ENCODE measurements at places on chromosomes 5 and 9. TPM values are rescaled to one million over a fixed set of nuclear protein-coding genes. Genes with fewer than 3 reads are reported as not detected.

- DNase-seq = no peak
These were observed 150.0 kb upstream of the CD180 start for GRCh38 chr5:67346611-67347010.

Gene MCTP1
- 16.7 TPM for total RNA-seq

Gene CARD19
- total RNA-seq = 221 TPM

Gene CBY3
- total RNA-seq = 1.3 TPM

Gene ADRB2
- total RNA-seq = 3.0 TPM

DNA sequence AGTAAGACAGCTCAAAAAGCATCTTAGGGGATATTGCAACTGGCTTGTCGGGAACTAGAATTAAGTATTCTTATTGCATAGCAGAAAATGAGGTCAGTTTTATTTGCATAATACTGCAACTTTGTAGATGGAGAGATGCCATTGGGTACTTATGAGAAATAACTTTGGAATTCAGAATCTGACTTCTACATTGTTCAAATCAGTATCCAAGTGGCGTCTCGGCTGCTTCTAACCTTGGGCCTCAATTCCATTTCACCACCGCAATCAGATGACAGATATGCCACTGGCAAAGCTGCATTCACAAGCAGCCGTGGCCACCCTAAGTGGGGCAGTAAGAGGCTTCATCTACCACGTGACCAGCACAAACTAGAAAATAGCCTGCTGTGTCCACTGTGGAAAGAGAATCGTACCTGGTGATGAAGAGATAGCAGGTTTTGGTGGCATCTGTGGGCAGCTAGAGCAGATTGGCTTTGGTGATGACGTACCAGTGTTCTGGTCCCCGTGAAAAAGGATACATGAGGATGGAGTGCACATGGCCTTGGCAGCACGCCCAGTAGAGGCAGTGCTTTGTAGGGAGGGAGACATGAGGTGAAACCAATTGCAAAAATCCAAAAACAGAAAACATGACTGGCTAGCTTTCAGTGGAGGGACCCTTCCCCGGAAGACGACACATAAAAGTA is 116.6 kb downstream of the KLHL3 start:
- no peak for DNase-seq

GRCh38 chr5:178450121-178451028 is 139.8 kb downstream of the COL23A1 start:
- no peak for DNase-seq

DNA sequence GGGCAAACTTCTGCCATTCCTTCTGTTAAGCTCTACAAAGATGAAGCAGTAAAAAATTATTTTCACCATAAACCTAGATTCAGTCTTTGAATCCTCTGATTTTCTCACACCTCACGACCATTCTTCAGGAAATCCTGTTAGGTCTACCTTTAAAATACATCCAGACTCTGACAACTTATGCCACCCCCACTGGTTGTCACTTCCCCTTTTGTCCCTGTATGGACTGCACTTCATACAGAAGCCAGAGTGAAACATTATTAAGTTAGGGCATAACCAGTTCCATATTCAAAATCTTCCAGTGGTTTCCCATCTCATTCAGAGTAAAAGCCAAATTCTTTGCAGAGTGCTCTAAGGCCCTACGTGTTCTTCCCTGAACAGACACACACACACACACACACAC is 499.8 kb downstream of the RASEF start:
- DNase-seq = peak; percentile 5

DNA sequence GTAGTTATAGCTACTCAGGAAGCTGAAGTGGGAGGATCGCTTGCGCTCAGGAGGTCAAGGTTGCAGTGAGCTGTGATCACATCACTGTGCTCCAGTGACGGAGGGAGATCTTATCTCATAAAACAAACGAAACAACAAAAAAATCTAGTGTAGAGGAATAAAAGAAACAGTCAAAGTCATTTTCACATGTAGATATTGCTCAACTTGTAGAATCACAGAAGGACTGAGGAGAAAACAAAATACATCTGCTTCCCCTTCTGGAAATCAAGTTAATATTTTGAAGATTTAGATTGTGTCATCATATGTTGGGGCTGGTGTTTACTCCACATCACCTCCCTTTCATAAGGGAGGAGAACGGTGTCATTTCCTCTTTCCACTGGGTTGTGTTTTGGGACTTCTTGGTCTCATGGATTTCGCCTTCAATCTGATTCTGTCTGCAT is 8.2 kb upstream of the SLC46A2 start:
- DNase-seq = no peak

DNA sequence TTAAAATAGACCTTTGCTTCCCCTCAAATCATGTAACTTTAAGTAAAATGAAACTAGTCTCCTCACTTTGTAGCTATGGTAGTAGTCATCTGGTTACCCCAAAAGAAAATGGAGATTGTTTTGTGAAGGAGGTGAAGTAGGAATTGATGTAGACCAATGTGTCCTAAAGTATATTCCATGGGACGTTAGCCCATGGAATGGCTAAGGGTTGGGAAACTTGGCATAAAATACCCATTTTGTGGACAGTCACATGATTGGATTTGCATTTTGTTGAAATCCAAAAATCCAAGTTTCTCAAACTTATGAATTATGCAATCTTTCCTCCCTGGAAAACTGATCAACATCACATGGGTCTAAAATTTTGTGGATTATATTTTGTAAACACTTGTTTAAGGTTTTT is 290.6 kb downstream of the OSTF1 start:
- DNase-seq = no peak

- DNase-seq = no peak
These were observed 411.0 kb downstream of the MED10 start for GRCh38 chr5:5967373-5967772.

Gene ITK
- total RNA-seq = 0.27 TPM

DNA sequence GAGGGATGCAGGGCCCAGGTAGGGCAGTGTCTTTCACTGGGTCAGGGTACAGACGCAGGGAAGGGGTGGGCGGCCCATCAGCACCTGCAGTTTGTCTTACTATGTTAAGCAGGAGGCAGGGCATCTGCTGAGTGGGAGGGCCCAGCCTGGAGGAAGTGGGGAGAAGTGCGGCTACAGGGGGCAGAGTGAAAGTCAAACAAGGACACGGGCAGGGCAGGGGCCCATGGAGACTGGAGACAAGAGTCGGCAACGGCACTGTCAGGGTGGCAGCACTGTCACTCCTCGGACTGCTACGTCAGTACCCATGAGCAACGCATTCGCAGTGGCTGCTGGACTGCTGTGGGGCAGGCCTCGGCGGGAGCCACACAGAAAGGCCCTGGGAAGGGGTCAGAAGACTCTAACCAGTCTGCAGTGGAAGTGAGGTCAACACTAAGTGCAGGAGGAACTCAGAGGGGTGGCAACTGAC is 19.7 kb downstream of the CAMSAP1 start:
- peak; percentile 78 for DNase-seq

Gene LECT2
- total RNA-seq = not detected

DNA sequence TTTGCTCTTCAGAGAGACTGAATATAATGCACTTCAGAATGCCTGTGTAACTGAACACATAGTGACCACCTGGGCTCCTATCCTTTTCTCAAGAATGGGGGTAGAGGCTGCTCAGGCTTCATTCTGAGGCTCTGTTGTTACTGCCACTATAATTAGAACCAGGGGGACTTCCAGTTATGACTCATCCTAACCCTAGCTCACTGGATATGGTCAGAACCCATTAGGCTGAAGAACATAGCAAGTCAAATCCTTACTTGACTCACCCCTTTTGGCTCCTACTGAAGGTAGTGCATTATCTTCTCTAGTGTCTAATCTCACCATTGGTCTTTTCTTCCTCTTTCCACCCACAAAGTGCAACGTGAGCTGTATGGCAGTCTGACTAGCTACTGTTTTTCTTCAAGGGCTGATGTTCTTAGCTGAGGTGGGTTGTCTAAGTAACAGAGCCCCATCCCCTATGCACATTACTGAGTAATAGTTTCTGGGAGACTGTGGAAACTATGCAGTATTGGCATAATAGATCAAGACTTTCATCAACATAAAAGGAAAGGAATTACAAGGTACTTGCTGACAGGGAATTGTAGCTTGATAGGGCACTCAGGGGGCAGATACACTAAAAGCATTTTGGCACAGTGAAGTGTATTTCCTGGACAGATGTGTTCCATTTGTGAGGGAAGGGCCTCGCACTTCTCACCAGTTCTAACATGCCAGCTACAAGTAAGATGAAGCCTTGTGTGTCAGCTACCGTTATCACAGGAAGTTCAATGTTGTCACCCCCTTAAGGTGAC is 431.0 kb upstream of the MEF2C start:
- DNase-seq = peak; percentile 47

- peak; percentile 35 for DNase-seq
These were observed 1.2 kb downstream of the CDC14B start for GRCh38 chr9:96618209-96619123.

DNA sequence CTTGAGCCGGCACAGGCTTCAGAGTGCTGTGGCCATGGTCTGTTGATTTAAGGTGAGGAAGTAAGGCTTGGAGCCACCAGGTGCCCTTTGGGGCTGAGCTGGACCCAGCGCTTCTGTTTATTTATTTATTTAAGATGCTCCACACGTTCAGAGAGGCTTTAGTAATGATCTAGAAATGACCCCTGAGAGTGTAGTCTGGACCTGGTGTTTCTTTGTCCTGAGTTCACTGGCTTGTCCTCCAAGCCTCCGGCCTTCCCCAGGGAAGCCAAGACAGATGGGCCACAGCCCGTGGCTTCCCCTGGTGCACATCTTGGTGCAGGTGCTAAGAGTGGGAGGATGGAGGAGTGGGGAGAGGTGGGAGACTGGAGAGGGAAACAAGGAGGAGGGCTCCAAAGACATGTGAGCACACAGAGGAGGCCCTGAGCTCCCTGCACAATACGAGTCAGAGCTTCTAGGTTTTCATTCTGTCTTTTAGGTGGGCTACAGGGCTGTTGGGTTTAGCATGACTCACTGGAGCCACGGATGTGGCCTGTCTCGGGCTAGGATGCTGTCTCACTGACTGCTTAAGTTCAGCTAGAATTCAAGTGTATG is 56.9 kb downstream of the AHRR start:
- DNase-seq = no peak

GRCh38 chr9:133235549-133236222 is 26.6 kb upstream of the OBP2B start:
- no peak for DNase-seq

DNA sequence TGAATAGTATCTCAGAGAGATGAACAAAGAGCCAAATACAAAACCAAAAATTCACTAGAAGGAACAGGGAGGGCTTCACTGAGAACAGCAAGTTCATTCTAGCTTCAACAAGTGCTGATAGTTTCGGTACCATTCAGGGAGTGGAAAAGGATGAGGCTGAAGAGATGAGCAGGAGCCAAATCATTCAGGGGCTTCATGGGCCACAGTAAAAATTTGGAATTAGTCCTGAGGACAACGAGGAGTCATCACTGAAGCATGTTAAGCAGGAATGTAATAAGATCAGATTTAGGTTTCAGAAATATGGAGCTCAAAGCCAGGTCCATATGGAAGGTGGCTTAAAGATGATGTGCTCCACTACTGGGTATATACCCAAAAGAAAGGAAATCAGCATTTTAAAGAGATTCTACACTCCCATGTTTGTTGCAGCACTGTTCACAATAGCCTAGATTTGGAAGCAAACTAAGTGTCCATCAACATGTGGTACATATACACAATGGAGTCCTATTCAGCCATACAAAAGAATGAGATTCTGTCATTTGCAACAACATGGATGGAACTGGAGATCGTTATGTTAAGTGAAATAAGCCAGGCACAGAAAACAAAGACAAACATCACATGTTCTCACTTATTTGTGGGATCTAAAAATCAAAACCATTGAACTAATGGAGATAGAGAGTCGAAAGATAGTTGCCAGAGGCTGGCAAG is 36.2 kb downstream of the SPOCK1 start:
- no peak for DNase-seq

DNA sequence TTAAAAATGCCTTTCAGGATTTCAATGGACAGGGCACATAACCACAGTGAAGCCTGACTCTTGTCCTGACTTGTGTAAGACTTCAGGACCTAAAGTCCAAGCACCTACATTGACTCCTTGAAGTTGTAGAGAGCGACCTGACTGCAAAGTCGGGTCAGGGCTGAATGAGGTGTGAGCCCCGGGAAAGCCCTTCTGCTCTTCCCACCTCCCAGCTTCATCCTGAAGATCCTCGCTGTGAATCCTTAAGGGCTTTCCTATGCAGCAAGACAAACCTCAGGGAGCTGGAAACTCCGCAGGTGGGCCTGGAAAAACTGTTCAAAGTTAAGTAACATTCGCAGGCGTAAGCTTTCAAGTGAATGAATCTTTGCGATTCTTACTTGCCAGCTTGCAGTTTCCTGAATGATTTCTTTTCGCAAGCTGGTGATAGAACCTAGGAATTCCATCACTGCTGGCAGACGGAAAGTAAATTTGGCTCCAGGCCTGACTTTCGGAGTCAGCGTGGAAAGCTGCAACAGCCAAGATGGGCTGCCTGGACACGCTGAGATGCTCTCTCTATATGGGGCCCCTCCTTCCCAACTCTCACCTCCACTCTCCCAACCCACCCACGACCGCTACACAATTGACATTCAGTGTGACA is 10.9 kb downstream of the SEMA5A start:
- DNase-seq = no peak

Gene ENTPD2
- not detected for total RNA-seq

DNA sequence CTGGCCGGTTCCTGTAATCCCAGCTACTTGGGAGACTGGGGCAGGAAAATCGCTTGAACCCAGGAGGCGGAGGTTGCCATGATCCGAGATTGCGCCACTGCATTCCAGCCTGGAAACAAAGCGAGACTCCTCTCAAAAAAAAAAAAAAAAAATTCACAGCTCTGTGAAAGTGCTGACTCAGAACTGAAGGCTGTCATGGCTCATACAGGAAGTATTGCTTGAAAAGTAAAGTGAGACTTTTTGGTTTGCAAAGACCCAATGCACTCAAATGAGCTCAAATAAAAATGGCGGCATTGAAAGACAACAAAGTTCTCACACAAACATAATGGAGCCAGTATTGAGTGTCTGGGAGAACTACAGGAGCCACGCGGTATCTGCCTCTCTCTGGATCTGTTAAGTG is 202.1 kb downstream of the FBXL7 start:
- no peak for DNase-seq

Gene STXBP1
- 5.7 TPM for total RNA-seq

Gene PNPLA7
- 11.6 TPM for total RNA-seq

Gene CCNI2
- 0.27 TPM for total RNA-seq

DNA sequence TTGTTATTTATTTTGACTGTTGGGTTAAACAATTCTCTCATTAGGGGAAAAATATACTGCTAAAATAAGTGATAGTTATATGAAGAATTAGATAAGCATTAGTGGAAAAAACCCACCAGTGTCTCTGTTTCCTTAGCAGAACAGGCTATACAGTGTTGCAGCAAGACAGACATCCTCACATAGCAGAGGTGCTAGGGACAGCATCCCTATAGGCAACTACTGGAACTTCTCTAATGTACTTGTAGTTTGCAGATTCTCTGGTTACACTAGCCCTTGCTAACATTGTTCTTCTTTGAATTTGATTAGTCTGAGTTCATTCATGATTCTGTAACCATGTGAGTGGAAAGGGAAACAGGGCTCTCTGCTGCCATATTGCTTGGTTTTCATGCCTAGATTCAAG is 661.8 kb upstream of the RGMB start:
- DNase-seq = no peak

Gene TXNDC8
- total RNA-seq = not detected

- no peak for DNase-seq
These were observed 27.9 kb downstream of the NFX1 start for GRCh38 chr9:33318225-33318624.

Gene LPAR1
- 0.27 TPM for total RNA-seq

Measured in hematopoietic multipotent progenitor cell (in vitro differentiated cells).